ENCODE measurements at places on chromosomes 13 and 19.

GRCh38 chr19:43749898-43750297 lies 4.9 kb downstream of the SMG9 start:
- DNase-seq: no peak

DNA sequence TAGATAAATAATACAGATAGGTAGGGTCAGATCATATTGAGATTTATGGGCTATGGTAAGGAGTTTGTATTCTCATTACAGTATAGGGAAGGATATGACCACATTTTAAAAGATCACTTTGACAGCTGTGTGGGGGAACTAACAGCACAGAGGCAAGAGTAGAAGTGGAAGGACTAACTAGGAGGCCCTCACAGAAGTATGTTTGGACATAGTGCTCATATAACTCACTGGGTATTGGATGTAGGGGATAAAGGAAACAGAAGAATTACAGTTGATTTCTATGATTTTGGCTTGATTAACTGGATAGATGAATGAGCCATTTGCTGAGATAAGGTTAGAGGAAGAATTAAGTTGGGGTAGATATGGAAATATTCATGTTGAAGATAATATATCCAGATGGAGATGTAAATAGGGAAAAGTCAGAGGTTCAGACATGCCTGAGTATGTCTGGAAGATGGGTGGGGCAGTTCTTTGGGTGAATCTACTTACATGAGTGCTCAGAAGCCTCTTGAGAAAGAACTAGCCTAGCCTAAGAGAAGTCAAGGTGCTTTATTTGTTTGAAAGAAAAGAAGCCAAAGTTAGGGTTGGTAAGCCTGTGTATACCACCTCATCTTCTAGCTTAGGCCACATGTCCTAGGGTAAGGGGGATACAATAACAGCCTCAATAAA lies 133.4 kb downstream of the NDFIP2 start:
- DNase-seq: no peak

GRCh38 chr13:97781891-97782305 lies 171.6 kb upstream of the IPO5 start:
- DNase-seq: no peak

DNA sequence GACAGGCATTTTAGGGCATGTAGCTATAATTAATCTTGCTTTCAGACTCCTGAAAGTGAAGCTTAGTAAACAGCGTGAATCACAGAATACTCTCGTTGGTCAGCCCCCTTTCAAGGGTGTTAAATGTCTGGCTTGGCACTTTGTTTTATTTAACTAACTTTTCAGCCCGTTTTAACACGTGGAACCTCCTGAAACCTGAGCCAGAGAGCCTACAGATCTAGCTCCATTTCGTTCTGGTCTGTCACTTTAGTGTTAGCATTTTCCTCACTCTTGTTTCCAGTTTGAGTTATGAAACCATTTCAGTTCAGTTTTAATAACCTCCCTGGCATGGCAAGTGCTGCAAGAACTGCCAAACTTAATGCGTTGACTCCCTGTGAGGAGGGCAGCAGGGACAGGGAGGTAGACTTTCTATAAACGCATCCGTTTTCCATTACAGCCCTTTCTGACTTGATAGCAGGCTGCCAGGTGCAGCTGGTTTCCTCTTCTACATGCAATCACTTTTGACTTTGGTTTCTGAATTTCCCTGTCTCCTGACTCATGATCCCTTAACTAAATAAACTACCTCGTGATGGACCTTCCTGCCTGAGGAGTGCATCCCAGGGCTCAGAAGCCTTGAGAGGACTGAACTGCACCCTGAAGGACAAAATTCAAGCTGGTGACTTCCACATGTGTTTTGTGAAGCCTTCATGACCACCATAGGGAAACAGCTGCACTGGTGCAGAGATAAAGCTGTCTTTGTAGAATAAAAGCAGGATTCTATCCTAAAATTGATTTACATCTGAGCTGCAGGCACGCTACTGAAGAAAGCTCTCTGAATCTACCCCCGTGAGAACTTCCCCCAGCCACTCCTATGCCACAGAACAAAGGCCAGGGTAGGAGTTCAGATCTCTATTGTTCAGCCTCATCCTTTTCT lies 192.6 kb downstream of the DLEU7 start:
- no peak for DNase-seq

DNA sequence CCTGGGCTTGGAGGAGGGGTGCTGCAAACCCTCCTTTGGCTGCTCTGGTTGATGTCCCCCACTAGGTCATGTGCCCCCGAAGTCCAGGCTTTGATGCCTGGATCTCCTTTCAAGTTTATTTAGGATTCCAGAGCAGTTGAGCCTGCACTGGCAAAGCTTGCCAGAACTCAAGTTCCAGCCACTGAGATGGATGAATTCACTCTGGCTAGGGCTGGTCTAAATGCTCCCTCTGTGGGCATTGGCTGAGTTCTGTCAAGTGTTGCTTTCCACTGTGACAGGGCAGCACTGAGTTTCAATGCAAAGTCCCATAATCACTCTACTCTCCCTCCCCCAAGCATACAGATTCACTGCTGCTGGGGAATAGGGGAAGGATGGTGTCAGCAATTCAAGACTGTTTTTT lies 17.8 kb upstream of the LMO7 start:
- DNase-seq: no peak

- no peak for DNase-seq
Measured at GRCh38 chr13:45063261-45063860, 56.9 kb upstream of the GTF2F2 start.

- DNase-seq: no peak
Measured at GRCh38 chr19:11106477-11106876, 17.2 kb downstream of the LDLR start.

DNA sequence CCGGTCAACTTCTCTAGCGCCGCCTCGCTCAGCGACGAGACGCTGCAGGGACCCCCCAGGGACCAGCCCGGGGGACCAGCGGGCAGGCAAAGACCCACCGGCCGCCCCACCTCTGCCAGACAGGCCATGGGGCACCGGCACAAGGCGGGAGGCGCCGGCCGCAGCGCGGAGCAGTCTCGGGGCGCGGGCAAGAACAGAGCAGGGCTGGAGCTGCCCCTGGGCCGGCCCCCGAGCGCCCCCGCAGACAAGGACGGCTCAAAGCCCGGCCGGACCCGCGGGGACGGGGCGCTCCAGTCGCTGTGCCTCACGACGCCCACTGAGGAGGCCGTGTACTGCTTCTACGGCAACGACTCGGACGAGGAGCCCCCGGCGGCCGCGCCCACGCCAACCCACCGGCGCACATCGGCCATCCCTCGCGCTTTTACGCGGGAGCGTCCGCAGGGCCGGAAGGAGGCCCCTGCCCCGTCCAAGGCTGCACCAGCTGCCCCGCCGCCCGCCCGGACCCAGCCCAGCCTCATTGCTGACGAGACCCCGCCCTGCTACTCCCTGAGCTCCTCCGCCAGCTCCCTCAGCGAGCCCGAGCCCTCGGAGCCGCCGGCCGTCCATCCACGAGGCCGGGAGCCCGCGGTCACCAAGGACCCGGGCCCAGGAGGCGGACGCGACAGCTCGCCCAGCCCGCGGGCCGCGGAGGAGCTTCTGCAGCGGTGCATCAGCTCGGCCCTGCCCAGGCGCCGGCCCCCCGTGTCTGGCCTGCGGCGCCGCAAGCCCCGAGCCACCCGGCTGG lies 11.3 kb downstream of the C19orf25 start:
- DNase-seq: no peak

DNA sequence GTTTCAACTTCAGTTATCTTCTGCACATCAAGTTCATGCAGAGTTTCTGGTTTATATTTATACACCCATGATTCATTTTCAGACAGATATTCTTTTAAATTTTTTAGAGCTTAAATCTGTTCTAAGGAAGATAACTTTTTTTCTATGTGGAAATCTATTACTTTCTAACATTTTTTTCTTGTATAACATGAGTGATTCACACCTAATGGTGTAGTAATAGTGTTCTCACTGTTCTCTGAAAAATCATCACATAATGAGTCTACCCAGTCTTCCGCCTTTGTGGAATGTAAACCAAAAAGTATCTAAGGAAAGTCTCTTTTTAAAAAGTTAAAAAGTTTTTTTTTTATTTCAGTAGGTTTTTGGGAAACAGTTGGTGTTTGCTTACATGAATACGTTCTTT lies 70.8 kb downstream of the FNDC3A start:
- DNase-seq: no peak

DNA sequence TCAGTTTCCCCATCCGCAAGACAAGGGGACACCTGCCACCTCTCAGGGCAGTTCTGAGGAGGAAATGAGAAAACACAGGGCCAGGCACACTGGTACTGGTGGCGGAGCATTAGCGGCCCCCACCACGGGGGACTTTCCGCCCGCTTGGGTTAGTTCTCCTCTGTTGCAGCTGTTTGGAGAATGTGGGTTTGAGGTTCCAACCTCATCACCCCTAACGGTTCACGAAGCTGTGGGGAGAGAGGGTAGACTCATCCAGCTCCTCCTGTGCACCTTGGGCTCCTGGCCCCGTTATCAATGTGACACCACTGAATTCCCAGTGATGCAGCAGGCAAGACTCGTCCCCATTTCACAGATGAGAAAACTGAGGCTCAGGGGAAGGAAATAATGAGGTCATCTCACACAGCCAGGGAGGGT lies 10.3 kb downstream of the PTPRS start:
- no peak for DNase-seq

GRCh38 chr19:5908773-5909442 lies 4.2 kb downstream of the VMAC start:
- no peak for DNase-seq

GRCh38 chr19:17296976-17297375 lies 6.2 kb downstream of the ABHD8 start:
- DNase-seq: no peak

- DNase-seq: no peak
Measured at GRCh38 chr13:20412691-20413355, 112.8 kb downstream of the CRYL1 start.

- no peak for DNase-seq
Measured at GRCh38 chr19:48988860-48989259, 4.2 kb downstream of the GYS1 start.

DNA sequence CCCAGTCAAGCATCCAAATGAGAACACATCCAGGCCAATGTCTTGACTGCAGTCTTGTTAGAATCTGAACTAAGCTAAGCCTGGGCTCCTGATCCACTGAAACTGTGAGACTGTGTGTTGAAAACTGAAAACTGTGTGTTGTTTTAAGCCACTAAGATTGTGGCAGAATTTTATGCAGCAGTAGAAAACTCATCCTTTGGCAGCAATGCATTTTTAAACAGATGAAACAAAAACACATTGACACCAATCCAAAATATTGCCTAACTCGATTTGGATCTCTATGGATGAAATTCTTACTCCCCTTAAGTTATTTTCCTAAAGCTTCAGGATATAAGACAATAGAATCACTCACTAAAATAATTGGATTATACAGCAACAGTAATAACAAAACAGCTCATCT lies 202.3 kb upstream of the KLF12 start:
- DNase-seq: no peak

DNA sequence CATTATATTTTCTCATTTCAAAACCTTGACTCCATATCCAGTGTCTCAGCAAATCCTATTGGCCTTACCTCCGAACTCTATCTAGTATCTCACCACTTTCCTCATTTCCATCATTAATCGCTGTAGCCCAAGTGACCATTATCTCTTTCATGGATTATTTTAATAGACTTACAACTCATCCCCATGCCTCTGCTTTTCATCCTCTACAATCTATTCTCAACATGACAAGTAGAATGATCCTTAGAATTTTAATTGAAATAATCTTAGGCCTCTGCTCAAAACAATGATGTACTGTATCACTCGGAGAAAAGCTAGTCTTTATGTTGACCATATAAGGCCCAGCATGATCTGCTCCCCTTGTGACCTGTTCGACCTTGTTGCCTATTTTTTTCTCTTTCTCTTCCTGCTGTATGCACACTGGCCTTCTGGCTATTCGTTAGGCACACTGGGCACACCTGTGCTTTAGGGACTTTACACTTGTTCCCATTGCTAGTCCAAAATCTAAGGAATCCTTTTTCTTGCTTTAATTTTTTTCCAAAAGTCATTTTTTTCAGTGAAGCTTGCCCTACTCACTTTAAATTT lies 21.4 kb downstream of the DNAJC15 start:
- DNase-seq: no peak

- DNase-seq: no peak
Measured at GRCh38 chr19:14139944-14140343, 3.6 kb upstream of the ASF1B start.

DNA sequence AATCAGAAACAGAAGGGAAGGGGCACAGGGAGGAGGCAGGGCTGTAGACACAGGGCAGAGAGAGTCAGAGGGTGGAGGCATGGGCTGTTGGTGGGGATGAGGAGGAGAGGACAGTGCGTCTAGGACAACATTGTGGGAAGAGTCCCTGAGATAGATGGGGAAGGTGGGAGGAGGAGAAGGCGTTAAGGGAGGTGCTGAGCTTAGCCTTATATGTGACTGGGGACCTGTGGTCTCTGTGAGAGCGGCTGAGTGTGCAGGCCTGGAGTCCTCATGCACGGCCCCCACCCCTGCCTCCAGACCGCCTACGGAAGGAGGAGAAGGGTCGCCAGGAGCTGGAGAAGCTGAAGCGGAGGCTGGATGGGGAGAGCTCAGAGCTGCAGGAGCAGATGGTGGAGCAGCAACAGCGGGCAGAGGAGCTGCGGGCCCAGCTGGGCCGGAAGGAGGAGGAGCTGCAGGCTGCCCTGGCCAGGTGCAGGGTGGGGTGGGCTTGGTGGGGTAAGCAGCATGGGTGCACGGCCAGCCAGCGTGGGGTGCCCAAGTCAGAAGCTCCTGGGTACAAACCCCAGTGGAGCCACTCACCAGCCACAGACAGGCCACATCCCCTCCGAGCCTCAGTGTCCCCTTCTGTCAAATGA lies 56.8 kb downstream of the KCNC3 start:
- no peak for DNase-seq

GRCh38 chr19:48346191-48346590 lies 17.5 kb downstream of the TMEM143 start:
- no peak for DNase-seq

- no peak for DNase-seq
Measured at GRCh38 chr13:46644816-46645215, 91.8 kb downstream of the LRCH1 start.

DNA sequence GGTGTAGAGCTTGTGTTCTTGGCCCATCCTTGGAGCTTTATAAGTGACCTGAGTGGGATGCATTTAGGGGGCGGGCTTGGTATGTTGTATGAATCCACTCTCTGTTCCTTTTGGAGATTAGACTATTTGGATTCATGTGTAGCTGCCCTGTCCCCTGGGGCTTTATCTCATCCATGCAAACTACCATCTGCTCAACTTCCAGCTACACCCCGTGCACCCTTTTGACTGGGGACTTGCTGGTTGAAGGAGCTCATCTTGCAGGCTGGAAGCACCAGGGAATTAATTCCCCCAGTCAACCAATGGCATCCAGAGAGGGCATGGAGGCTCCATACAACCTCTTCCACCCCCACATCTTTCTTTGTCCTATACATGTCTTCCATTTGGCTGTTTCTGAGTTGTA lies 6.1 kb downstream of the CLEC4M start:
- no peak for DNase-seq

- DNase-seq: no peak
Measured at GRCh38 chr13:26534036-26534726, 23.3 kb upstream of the WASF3 start.

GRCh38 chr13:19817106-19817505 lies 34.4 kb upstream of the PSPC1 start:
- no peak for DNase-seq
